ENCODE measurements at places on chromosomes 3 and 15. TPM values are rescaled to one million over a fixed set of nuclear protein-coding genes. Genes with fewer than 3 reads are reported as not detected.

Gene SLC12A1
- total RNA-seq, result not detected

GRCh38 chr3:16908016-16908807 lies 23.5 kb downstream of the PLCL2 start:
- DNase-seq, result no peak

- DNase-seq, result no peak
Observed at GRCh38 chr3:12107071-12107713, 51.5 kb downstream of the TIMP4 start.

Gene HEXA
- total RNA-seq, result 153 TPM

GRCh38 chr3:15011174-15011573 lies 53.9 kb downstream of the MRPS25 start:
- DNase-seq, result no peak

GRCh38 chr3:151404316-151404715 lies 19.8 kb upstream of the P2RY12 start:
- no peak for DNase-seq

DNA sequence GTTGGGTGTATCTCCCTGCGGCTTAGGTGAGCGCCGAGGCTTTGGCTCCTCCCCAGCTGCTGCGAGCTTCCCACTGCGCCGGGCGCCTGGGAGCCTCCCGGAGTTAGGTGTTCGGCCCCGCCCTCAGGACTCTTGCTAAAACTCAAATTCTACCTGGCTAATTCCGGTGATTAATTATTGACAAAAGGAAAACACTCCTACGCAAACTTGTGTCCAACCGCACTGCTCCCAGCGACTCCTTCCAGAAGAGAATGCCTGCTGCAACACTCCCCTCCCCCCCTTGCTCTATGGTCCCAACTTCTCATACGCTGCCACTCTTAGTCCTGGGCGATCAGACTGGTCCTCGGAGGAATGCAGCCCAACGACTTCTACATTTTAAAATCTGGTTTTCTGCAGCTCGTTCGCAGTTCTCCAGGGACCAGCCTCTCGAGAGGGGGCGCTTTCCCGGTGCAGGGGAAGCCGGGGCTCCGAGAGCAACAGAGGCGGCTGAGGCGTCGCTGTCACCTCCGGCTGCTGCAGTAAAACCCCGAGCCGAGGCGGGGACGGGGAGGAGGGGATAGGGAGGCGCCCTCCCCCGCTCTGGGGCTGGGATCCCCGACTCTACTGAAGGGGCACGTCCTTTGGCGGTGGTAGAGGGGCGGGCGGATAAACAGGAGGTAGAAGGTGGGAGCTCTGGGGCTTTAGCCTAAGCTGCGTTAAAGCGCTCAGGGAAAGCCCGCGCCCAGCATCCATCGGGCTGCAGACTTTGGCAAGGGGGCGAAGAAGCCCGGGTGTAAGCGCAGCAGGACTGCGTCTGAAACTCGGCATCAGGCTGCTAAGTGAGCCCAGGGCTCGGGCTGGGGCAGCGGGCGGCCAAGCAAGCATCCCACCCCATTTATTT lies at the start of gene SPTSSB:
Gene SPTSSB (minus strand): TSS at position 77 of the 880 bp plus-strand sequence. CDS start 25,194 bp downstream, outside the sequence.
- peak; percentile 24 for DNase-seq

DNA sequence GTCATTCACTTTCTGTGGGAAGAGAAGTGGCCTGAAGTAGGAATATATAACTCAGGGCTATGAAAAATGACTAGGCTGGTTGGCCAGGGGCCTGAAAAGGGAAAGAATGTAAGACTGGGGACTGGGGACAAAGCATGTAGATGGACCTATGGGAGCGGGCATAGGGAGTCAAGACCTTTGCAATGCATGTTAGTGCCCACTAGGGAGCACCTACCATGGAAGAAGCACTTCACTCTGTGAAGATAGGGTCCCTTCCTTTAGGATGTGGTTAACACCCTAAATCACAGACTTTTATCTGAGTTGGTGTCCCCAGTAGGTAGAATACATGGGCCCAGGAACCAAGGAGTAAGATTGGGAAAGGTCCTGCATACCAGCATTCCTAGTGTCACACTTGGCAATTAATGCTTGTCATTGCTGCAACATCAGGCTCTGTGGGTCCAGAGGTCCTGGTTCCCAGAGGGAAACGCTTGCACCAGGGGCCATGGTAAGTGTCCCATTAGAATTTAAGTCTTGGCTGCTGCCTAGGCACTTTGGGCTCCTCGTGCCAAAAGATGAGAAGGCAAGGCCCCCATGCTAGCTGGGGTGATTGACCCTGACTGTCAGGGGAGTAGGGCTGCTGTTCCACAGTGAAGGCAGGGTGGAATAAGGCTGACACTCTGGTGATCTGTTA lies 79.6 kb downstream of the CRYGS start:
- DNase-seq, result no peak

Gene SKOR1
- not detected for total RNA-seq

GRCh38 chr15:101078669-101079323 lies 159.6 kb downstream of the LRRK1 start:
- no peak for DNase-seq

DNA sequence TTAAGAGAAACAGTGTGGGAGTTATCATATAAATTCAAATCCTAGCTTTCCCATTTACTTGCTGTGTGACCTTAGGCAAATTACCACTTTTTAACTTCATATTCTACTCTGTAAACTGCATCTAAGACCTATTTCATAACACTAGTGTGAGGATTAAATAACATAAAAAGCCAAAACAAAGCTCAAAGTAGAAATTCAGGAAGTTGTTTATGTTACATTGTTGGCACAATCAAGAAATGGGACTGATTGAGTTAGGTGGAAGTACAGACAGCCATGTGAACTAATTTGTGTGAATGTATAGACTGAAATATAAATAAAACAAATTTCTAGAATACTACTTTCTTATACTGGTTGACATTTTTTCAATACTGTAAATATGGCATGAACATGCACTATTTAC lies 131.7 kb downstream of the STAG1 start:
- no peak for DNase-seq

Gene ARPIN
- 4.0 TPM for total RNA-seq

DNA sequence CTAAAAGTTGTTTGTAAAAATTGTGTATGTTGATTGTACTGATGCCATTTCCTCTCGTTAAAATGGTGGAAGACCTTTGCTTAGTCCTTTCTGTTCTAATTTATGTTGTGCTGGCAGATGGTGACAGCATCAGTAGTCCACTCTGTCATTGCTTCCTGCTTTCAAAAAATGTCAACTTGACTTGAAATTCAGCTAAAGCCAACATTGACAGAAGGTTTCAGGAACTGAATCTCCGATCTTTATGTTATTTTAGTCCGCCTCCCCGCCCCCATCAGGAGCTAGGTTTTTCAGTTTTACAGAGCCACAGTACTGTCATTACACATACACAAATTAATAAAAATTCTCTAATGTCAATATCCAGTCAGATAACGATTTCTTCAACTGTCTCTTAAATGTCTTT lies 1.5 kb downstream of the CEP63 start:
- no peak for DNase-seq

GRCh38 chr3:196931828-196932587 lies 10.3 kb downstream of the NCBP2 start:
- DNase-seq, result no peak

DNA sequence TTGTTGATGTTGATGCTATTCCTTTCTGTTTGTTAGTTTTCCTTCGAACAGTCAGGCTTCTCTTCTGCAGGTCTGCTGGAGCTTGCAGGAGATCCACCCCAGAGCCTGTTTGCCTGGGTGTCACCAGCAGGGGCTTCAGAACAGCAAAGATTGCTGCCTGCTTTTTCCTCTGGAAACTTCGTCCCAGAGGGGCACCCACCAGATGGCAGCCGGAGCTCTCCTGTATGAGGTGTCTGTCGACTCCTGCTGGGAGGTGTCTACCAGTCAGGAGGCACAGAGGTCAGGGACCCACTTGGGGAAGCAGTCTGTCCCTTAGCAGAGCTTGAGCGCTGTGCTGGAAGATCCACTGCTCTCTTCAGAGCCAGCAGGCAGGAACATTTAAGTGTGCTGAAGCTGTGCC lies 303.2 kb downstream of the ZIC1 start:
- no peak for DNase-seq

Gene CPNE4
- total RNA-seq, result not detected

GRCh38 chr3:195133013-195133412 lies 137.9 kb downstream of the XXYLT1 start:
- DNase-seq, result no peak

- no peak for DNase-seq
Observed at GRCh38 chr3:25355034-25355885, 72.8 kb upstream of the RARB start.

DNA sequence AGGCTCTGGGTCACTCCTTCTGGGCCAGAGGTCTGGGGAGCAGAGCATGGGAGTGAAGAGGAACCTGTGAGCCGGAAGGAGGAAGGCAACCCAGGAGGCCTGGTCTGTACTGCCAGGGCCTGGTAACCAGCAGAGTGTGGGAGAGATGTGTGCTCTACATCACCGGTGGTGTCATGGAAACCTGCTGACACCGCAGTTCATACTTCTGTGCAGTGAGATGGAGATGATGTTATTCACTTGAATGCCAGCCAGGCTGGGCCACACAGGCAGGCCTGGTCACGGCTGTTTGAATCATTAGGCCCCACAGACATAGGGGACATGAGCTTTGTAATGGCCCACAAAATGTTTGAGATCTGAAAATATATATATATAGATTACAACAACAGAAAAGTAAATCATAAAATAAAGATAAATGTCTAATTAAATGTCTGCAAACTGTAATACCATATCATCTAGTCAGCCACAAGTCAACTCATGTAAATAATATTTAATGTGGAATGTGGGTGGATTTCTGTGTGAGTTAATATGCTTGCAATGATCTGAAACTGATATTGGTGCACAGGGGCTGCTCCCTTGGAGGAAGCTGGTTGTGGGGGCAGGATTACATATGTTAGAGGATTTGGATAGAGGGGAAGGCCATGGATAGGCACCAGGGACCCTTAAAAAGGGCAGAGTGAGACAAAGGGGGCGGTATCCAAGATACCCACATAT lies 108.5 kb upstream of the PFN2 start:
- DNase-seq, result peak; percentile 94

GRCh38 chr3:130428871-130429712 lies 83.6 kb downstream of the COL6A5 start:
- DNase-seq, result no peak

DNA sequence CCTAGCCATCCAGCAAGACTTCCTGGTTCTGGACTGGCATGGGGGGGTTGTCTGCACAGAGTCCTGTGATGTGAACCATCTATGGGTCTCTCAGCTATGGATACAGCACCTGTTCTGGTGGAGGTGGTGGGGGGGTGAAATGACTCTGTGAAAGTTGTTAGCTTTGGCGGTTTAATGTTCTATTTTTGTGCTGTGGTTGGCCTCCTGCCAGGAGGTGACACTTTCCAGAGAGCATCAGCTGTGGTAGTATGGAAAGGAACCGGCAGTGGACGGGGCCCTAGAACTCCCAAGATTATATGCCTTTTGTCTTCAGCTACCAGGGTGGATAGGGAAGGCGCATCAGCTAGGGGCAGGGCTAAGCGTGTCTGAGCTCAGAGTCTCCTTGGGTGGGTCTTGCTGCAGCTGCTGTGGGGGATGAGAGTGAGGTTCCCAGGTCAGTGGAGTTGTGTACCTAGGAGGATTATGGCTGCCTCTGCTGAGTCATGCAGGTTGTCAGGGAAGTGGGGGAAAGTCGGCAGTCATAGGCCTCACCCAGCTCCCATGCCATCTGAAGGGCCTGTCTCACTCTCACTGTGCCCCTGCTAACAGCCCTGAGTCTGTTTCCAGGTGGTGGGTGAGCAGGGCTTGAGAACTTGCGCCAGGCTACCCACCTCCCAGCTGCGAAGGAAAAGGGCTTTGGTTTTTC lies 7.1 kb upstream of the LARS2 start:
- no peak for DNase-seq

DNA sequence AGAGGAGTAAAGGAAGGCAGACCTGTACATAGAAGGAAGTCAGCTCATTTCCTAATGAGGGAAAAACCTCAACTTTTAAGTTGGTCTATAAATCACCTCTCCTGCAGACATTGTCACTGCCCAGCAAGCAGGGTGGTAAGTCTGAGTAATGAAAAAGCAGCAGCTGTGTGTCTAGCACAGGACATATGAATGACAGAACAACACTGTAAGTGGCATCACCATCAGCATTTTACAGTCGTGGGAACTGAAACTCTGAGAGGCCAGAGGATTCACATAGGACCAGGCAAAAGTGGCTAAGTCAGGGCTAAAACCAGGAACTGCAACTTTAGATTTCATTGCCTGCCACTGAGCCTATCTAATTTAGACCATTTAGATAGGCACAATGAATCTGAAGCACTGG lies 235.6 kb downstream of the CLSTN2 start:
- DNase-seq, result no peak

DNA sequence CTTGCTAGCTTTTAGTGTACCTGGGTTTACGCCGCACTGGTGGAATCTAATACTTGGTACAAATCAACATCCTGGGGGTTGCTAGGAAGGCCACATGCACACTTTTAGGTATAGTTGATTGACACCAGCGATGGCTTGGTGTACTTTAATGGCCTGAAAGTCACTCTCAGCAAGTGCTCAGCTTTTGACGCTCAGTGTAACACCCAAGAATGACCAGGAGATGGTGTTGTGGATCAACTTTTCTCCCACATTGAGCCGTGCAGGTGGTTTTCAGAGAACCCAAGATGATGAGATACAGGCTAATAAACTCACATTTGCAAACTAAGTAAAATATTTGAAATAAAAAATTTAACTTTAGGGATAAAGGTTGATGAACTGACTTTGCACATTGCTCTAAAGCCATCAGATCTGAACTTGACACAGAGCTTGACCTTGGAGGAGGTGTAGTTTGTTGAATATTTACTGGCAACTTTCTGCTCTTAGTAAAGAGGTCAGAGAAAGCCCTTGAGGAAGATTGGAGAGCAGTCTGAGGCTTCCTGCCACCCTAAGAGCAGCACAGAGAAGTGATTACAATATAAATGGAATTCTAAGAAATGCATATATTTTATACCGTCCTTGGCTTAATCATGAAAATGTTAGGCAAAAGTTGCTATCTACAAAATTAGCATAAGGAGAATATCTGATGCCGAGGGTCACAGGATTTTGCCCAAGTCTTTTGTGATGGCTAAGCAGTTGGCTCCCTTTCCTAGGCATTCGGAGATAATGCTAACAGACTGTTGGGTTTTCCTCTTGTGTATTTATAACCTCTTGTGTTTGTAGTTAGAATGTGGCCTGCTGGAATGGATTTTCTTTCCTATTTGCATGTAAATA lies 143.4 kb upstream of the RASGRP1 start:
- DNase-seq, result peak; percentile 8

DNA sequence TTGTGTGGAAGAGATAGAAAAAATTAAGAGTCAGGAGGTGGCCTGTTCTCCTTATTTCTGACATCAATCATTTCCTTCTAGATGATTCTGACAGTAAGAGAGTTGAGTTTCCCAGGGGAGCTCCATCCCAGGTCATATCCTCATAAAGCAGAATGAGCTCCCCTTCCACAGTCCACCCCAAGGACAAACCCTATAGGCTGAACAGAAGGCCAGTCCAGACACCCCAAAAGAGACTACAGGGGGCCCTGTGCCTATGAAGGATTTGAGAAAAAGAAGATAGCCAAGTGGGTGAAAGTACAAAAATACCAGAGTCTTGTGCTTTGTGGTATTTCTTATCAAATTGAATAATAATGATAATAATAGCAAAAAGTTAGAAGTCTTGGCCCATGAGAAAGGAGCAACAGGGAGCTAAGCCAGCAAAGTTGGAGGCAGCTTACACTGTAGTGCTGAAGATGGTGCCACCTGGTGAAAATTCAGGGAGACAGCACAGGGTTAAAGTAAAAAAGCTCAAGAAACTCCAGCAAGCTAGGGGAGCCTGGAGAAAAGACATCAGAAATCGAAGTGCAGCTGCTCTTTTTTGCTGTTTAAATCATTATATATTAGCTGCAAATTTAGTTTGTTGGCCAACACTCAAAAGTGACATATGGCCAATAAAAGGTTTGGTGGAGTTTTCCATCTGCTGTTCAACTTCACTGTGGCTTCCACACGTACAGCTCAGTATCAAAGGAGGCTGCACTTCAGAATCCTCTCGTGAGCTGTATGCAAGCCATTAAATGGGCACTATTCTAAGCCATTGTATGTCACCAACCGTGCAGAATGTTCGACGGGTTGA lies 35.8 kb upstream of the SLC24A5 start:
- peak; percentile 9 for DNase-seq
